ENCODE measurements at places on chromosomes 11 and 22.

DNA sequence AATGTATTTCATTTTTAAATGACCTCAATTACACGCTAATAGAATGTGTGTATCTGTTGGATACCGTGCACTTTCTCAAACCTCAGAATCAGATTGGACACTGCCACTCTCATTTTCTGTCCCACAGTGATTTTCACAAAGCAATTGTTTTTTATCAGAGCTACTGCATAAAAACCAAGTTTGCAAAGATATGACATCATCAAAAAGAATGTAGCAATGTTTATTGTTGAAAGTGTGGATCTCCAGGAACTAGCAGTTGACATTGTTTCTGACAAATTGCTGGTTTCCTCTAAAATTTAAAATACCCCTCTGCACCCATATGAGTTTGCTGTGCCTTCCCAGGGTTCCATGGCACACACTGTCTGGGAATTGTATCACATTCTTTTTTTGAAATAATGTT is 362.7 kb upstream of the DDI1 start:
- DNase-seq = no peak

- DNase-seq = no peak
Measured at GRCh38 chr11:8759634-8760033, 77.0 kb downstream of the RPL27A start.

- DNase-seq = no peak
Measured at GRCh38 chr22:47807506-47807905, 1045.1 kb downstream of the TBC1D22A start.

DNA sequence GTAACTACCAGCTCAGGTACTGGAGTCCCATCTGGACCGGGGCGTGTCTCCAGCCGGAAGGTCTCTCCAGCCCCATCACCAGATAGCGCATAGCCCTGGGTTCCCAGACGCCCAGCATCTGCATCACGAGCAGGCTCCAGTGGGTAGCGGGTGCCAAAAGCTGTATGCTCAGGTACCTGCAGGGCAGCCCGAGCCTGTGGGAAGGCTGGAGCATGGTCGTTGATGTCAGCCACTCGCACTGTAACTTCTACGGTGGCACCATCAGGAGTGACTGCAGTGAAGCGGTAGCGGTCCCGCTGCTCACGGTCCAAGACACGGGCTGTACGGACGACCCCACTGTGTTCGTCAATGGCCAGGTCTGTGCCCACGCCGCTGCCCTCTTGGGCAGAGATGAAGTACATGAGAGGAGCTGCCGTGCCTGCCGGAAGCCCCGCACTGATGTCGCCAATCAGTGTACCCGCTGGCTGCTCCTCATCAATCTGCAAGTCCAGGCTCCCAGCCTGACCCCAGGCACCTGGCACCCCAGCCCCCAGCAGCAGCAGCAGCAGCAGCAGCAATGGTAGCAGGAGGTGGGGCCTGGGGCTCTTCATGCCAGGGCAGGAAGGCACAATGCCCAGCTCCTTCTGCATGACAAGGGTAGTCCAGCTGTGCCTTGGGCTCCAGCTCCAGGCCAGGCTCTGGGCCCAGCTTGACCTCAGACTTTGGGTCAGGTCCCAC is 14.5 kb downstream of the DCHS1 start:
- no peak for DNase-seq

DNA sequence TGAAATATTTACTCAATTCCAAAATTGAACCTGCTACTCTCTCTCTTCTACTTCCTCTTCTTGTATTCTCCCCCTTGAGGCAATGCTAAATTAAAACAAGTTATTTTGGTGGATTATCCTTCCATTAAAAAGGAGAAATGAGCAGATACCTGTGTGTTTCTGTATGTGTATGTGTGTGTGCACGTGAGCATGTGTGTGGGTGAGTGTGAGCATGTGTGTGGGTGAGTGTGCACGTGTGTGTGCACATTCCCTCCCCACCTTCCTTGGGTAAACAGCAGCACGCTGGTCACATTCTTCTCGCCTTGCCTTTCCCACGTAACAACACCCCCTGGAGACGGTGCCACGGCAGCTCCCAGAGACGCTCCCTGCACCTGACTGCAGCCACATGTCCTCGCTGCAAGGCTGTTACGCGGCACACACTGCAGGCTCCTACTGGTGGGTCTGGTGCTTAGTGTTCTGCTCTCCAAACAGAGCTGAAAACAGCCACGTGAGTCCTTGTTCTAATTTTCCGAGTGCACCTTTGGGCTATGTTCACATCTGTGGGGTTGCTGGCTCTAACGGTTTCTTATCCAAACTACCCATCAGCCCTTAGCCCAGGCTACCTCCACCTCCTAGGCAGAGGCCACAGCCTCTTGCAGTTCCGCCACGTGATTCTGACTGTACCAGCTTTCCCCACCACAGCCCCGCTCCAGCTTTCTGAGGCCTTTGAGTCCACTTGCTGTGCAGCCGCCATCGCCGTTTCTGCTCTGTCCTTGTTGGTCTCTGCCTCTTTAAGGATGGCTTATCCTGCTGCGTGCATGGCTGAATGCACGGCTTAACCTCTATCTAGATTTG is 123.4 kb downstream of the CTTN start:
- DNase-seq = no peak

DNA sequence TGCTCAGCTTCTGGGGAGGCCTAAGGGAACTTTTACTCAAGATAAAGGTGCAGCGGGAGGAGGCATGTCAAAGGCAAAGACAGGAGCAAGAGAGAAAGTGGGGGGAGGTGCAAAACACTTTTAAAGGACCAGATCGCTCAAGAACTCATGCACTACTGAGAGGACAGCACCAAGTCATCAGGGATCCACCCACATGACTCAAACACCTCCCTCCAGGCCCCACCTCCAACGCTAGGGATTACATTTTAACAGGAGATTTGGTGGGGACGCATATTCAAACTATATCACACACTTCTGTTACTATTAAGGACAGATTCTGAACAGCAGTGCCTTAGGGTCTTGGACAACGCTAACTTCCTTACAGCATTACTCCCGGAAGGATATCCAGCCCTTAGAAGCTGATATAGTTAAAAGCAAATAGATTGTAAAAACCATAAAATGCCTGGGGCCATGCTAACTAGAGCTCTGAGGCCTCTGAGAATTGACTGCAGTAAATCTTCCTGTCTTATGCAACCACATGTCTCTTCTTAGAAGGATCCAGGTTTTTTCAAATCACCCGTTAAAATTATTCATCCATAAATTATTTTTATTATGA is 16.7 kb upstream of the ZC3H12C start:
- DNase-seq = no peak

- peak; percentile 62 for DNase-seq
Measured at GRCh38 chr11:73288873-73289707, 17.0 kb downstream of the P2RY6 start.

GRCh38 chr11:132099692-132100091 is 729.3 kb downstream of the NTM start:
- no peak for DNase-seq

DNA sequence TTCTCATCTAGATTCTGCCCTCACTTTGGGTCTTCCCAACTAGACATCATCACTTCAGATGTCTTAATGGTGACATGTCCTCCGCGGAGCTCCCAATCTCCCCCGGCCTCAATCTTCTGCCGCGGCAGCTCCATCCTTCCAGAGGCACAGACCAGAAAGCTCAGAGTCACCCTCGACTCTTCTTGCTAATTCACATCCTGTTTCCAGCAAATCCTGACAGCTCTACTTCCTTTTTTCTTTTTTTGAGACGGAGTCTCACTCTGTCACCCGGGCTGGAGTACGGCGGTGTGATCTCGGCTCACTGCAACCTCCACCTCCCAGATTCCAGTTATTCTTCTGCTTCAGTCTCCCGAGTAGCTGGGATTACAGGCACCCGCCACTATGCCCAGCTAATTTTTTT is 54.5 kb downstream of the CACNG2 start:
- no peak for DNase-seq

- DNase-seq = no peak
Measured at GRCh38 chr11:69203901-69204245, 48.1 kb downstream of the SMIM38 start.

DNA sequence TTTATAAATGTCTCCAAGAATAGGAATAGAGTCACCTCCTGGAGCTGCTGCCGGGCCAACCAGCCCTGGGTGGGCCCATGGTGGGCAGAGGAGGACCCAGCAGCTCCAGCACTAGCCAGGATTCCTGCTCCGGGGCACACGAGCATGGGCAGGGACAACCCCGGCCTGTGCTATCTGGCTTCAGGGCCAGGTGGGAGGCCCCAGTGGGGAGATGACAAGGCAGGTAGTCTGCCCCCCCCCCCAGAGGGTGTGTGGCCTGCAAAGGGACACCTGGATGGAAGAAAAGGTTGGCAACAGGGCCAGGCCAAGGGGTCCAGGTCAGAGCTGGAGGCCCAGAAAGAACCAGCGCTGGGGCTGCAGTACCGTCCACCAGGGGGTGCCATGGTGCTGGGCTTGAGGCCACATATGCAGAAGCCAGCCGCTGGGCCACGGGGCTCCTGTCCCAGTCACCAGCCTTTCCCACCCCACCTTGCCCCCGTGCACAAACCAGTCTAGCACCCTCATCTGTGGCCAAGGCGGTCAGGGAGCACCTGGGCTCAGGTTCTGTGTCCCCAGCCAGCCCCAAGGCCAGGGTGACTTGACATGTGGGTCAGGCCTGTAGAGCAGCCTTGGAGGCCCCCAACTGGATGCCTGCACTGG is 3.4 kb downstream of the TSPAN32 start:
- peak; percentile 80 for DNase-seq

DNA sequence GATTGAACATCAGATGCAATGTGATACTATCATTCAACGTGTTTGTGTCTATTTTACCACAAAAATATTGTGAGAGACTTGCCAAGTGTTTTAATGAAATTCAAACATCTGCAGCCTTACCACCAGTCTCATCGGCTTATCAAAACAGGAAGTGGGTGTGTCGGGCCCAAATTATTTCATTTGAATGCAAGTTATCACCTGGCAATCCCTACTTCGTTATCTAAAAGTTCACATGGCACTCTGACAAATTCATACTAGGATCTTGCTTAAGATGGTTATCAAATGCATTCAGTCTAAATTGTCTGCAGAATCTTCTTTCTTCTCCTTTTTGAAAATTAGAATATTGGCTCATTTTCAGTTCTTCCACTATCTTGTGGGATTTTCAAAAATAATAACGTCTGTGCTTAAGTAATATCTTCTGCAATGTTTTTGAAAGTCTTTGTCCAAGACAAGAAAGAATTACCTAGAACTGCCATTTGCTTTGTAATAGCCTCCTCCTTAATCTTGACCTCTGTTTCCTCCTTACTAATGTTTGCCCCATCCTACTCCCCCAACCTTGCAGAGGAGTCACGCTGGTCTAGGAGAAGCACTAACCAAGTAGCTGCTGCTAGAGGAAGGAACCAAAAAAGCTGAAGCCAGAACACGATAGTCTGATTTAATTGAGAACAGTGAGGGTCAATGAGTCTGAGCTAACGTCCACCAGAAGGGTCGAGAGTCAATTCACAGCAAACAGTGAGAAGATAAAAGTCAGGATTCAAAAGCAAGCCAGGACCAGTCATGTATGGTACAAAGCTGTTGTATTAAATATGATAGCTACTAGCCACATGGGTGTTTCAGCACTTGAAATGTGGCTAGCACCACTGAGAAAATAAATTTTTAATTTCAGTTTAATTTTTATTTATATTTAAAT is 10.2 kb upstream of the BIRC3 start:
- DNase-seq = peak; percentile 84

GRCh38 chr11:106101819-106102218 is 24.4 kb downstream of the AASDHPPT start:
- no peak for DNase-seq

- peak; percentile 66 for DNase-seq
Measured at GRCh38 chr22:23289851-23290724, 109.8 kb downstream of the BCR start.

DNA sequence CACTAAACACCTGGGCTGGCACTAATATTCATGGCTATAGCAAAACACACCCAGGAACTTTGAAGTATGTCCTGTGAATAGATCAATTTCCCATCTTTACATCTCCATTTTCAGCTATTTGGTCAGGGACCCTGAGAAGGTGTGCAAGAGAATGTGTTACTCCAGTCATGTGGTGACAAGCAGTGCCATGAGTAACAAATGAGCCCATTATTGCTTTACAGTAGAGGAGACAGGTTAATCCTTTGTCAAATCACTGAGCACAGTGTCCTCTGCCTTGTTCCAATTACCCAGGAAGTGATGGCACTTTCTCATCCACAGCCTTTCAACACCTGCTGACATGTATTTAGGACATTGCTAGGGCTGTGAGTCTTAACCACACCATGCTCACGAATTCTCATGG is 664.8 kb upstream of the API5 start:
- DNase-seq = no peak

GRCh38 chr11:68113986-68114385 is 7.2 kb downstream of the CHKA start:
- no peak for DNase-seq

DNA sequence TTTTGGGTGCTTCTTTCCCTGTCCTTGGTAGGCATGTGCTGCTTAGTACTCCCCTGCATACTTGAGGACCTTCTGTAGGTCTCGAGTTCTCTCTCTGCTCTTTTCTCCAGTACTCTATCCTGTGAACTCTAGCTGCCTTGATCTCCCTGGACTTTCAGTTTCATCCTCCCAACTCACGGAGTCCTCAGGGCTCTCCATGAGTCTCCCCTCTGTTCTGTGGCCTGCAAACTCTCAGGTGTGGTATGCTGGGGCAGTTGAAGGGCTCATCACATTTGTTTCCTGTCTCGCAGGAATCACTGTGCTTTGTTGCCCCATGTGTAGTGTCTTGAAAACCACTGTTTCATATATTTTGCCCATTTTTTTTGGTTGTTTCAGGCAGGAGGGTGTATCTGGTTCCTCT is 3.3 kb upstream of the PACS1 start:
- DNase-seq = no peak

DNA sequence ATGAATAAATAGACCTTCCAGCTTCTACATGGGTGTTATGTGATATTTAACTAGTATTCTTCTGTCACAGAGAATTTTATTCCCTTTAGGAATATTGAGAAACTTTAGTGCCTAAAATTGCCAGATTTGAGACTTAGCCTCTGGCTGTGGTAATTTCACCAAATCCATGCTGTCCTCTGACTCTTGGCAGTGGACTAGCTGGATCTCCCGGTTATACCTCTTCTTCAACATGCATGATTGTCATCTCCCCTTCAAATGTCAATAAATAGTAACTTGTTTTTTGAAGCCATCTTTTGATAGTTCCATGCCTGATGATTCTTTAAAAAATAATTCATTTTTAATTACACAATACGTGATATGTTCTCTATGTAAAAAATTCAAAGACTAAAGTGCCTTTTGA is 8.4 kb downstream of the AQP11 start:
- DNase-seq = no peak

- DNase-seq = no peak
Measured at GRCh38 chr22:41043722-41044121, 48.7 kb upstream of the EP300 start.

GRCh38 chr22:40668611-40669411 is 10.5 kb upstream of the MCHR1 start:
- DNase-seq = no peak

GRCh38 chr11:34680206-34680605 is 59.3 kb downstream of the EHF start:
- DNase-seq = no peak

DNA sequence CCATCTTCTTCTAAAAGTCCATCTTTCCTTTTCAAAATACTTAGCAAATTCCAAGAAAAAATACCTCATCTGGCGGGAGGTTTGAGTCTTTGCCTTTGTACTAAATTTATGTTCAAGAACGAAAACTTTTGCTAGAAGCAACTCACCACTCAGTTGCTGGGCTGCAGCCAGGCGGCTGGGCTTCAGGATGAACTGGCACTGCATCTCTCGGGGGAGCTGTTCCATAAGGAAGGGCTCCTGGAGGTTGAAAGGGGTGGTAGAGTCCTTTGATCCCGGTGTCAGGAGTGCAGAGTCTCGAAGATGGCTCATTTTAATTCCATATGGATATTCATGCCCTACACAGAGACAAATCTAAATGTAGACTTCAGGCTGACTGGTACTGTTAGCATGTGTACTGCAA is 105.8 kb downstream of the ARHGAP20 start:
- no peak for DNase-seq
